ENCODE measurements at places on chromosomes 7 and 10.

DNA sequence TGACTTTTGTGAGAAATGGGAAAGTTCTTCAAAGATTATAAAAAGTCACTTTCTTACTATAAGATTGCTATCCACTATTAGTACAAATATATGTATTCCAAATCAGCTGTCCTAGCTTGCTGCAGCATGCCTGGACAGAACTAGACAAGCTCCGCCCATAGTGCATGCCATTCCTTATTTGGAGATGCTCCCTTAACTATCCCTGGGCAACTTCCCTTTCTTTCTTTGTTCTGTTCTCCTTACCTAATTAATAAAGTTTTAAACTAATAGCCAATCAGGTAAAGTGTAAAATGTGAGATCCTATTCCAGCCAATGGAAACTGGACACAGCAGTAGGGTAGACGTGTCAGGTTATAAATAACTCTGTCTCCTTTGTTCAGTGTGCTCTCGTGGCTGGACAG, 281.9 kb downstream of the CAMK1D start:
- H3K4me1 ChIP-seq = peaks cover 37% of the 10 kb centered on the region
- DNase-seq = no peak
- no peak overlapping the region for H3K27ac ChIP-seq
- no peaks in the 10 kb centered on the region for H3K36me3 ChIP-seq
- no peak overlapping the region for H3K4me3 ChIP-seq

GRCh38 chr7:157785486-157786186, 448.8 kb downstream of the DNAJB6 start:
- no peak for DNase-seq
- H3K27me3 ChIP-seq = peaks cover 2% of the 10 kb centered on the region
- H3K36me3 ChIP-seq = no peaks in the 10 kb centered on the region

DNA sequence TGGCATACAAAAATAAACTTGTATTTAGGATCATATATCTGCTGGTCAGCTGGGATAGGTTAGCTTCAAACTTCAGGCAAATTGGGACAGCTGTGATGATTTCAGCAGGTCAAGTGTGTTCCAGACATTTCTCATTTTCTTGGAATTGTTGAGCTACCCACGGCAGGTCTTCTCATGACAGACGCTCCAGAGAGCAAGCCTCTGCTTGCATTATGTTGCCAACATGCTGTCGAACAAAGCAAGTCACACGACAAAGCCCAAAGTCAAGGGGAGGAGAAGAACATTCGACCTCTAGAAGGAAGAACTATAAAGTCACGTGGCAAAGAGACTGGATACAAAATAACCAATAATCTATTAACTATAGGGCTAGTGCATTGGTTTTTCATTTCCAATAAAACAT, 103.5 kb downstream of the RAB18 start:
- no peaks in the 10 kb centered on the region for H3K36me3 ChIP-seq
- peaks cover 2% of the 10 kb centered on the region for H3K27me3 ChIP-seq
- H3K4me1 ChIP-seq = no peaks in the 10 kb centered on the region
- DNase-seq = no peak

DNA sequence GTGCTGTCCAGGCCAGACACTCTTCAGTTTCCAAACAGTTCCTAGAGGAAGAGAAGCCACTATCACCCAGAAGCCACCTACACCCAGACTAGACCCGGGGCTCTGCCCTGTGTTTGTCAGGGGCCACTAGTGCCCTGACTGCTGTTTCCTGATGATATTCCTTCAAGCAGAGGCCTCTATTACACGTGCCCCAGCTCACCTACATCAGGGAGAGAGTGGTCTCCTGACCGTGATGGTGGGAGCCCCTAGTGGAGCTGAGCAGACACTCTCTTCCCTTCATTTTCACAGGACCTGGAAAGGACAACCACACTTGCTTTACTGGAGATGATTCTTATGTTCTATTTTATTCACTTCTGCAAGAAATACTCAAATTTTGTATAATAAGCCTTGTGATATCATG, 9.2 kb downstream of the ZNF394 start:
- no peak overlapping the region for H3K4me3 ChIP-seq
- no peaks in the 10 kb centered on the region for H3K4me1 ChIP-seq
- no peak overlapping the region for H3K27ac ChIP-seq

DNA sequence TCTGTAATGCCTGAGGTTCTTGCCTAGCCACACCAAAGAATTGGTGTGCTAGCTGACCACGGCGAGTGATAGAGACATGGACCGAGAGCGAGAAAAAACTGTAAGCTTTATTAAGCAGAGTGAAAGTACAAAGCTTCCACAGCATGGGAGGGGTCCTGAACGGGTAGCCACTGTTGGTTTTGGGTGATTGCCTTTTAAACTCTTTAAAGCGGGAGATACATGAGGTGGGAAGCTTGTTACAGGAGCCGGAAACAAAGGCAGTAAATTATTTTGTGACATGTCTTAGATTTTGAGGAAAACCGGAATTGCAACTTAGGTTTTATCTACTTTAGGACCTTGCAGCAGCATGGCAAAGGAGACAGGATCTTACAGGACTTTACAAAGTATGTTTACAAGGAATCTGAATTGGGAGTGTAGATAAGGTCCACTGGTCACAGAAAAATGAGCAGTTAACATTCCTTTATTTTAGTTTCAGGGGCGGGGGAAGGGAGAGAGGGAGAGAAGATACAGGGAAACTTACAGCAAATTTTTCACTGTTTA, 252.7 kb upstream of the MBL2 start:
- no peak for DNase-seq
- H3K27ac ChIP-seq = no peak overlapping the region
- no peaks in the 10 kb centered on the region for H3K4me1 ChIP-seq
- H3K36me3 ChIP-seq = no peaks in the 10 kb centered on the region
- H3K27me3 ChIP-seq = no peaks in the 10 kb centered on the region

DNA sequence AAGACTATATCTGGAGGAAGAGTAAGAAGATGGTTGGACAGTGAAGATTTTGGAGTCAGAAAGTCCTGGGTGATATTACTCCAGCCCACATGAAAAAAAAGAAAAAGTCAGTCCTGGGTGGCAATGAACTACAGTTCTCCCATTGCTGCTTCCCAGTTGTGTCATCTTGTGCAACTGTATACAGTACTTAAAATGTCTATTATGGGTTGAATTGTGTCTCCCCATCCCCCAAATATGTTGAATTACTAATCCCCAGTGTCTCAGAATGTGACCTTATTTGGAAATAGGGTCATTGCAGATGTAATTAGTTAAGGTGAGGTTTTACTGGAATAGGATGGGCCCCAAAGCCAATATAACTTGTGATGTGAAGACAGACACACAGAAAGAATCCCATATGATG, 15.6 kb downstream of the SEC23IP start:
- H3K27ac ChIP-seq = no peak overlapping the region
- no peak for DNase-seq
- H3K4me3 ChIP-seq = no peak overlapping the region
- no peaks in the 10 kb centered on the region for H3K4me1 ChIP-seq
- H3K36me3 ChIP-seq = peaks cover 42% of the 10 kb centered on the region

DNA sequence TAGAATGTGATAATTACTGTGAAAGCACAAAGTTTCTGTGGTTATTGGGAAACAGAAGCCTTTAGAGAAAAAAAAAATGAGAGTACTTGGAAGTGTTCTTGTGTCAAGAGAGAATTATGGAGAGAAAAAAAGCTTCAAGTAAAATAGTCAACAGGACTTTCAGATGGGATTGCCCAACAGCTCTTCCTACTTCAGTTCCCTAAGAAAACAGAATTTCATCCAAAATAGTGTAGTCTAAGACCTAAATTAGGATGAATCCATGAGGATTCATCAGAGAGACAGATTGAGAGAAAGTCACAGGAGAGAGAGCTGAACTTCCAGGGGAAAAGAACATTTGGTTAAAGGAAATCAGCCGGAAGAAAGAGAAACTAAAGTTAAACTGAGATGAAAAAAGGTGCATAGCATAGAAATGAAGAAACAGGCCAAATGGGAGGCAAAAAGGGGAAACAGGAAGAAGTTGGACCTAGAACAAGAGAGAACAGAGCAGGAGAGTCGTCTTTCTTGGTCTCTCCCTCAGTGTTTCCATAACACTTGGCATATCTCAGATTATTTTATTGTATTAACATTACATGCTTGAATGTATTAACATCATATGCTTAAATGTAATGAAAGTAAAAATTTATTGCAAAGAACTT, 2.5 kb downstream of the SCIN start:
- H3K27ac ChIP-seq = no peak overlapping the region
- H3K36me3 ChIP-seq = no peaks in the 10 kb centered on the region
- no peak overlapping the region for H3K4me3 ChIP-seq

DNA sequence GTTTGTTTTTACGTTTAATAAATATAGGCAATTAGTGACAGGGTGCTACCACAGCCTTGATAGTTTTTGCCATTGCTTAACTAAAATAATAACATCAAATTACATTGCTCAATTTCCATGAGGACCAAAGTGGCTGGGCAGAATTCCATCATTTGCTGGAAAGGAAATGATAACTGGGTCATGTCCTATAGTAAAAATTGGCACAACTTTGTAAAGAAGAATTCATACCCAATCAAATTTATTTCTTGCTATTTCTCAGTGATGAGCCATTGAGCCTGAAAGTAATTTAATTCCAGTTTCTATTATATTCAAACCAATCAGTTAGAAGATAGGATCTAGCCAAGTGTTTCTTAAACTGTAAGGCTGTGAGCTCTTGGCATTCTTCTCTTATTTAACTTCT, 102.2 kb upstream of the CTTNBP2 start:
- H3K4me1 ChIP-seq = no peaks in the 10 kb centered on the region
- no peak overlapping the region for H3K4me3 ChIP-seq
- no peaks in the 10 kb centered on the region for H3K27me3 ChIP-seq
- no peaks in the 10 kb centered on the region for H3K36me3 ChIP-seq

DNA sequence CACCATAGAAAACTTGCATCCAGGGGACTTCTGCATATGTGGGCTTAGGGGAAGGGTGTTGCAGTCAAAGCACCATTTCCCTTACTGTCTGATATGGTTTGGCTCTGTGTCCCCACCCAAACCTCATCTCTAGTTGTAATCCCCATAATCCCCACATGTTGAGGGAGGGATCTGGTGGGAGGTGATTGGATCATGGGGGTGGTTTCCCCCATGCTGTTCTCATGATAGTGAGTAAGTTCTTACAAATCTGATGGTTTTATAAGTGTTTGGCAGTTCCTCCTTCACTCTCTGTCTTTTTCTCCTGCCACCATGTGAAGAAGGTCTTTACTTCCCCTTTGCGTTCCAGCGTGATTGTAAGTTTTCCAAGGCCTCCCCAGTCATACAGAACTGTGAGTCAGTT, 177.4 kb downstream of the ADK start:
- no peaks in the 10 kb centered on the region for H3K27me3 ChIP-seq
- no peak for DNase-seq
- peaks cover 8% of the 10 kb centered on the region for H3K4me1 ChIP-seq
- H3K36me3 ChIP-seq = peaks cover 53% of the 10 kb centered on the region
- peak overlapping the region; percentile 42 for H3K27ac ChIP-seq
- no peak overlapping the region for H3K4me3 ChIP-seq
